WTC11 (cell line): ENCODE measurements at places on chromosomes 4 and X.

GRCh38 chr4:94531991-94532789 is 80.4 kb downstream of the PDLIM5 start:
- DNase-seq = no peak

GRCh38 chr4:56730097-56730496 is 49.0 kb upstream of the HOPX start:
- DNase-seq = no peak

GRCh38 chr4:101000496-101000895 is 346.8 kb downstream of the PPP3CA start:
- no peak for DNase-seq

- no peak for DNase-seq
Measured at GRCh38 chr4:88225232-88226105, 58.9 kb downstream of the PPM1K start.

DNA sequence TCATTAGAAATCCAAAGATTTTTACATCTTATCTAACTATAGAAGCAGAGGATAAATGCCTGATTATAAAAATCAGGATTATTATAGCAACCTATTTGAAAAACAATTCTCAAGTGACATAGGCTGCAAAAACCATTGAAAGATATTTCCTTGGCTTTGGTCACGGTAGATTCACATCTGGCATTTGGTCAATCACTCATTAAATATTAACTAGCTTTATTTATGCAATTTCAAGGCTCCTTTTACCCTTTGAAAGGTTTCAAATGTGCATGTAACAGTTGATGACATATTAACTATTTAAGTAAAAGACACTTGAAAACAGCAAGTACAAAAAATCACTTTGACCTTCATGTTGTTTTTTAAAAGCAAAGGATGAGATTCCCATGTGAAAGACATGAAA is 98.1 kb downstream of the MMRN1 start:
- DNase-seq = no peak

DNA sequence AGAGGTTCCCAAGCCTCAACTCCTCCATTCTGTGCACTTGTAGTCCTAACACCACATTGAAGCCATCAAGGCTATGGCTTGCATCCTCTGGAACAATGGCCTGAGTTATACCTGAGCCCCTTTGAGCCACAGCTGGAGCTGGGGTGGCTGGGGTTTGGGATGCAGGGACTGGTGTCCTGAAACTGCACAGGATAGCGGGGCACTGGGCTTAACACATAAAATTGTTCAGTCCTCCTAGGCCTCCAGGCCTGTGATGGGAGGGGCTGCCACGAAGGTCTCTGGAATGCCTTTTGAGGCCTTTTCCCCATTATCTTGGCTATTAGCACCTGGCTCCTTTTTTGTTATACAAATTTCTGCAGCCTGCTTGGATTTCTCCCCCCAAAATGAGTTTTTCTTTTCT is 35.5 kb downstream of the CFAP299 start:
- DNase-seq = no peak

DNA sequence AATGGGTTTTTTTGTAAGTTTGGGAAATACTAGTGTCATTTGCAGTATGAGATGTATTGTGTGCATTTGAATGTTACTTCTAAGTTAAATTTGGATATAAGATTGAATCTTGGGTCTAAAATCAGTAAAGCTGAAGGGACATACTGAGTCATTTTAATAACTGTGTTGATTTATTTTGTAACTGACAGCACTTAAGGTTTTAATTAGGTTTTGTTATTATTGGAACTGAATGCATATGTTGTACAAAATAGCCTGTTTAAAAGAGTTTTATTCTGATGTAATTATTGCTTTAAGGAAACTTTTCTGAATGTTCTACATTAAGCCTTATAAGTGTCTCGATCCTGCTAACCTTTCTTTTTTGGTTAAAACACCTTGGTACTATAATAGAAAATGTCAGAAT is 396.6 kb downstream of the MAPK10 start:
- no peak for DNase-seq

DNA sequence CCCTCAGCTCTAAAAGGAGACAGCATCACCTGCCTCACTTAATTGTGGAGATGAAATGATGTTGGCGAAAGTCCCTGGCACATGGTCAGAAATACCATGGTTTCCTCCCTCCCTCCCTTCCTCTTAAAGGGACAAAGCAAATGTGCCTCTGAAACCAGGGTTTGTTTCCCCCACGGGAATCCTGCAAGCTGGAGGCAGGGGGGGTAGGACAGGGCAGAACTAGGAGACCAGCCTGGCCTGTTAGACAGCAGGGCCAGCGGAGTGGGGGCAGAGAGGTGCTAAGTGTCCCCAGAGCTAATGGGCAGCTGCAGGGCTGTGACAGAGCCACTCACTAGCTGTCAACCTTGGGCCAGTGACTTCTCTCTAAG is 5.7 kb downstream of the RTL5 start:
- DNase-seq = no peak

DNA sequence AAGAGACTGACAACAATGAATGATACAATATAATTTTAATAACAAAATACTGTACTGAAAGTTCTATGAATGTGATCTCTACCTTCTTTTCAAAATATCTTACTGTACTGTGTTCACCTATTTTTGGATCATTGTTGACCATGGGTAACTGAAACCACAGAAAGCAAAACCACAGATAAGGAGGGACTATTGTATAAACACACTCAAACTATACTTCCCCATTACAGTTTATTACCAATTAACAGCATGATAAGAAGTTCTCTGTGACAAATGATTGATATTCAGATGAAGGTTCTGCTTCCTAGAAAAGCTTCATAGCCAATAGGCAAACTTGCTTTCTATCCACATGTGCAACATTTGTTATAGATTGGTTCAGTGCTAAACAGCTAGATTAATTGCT is 50.1 kb downstream of the GABRG1 start:
- no peak for DNase-seq

DNA sequence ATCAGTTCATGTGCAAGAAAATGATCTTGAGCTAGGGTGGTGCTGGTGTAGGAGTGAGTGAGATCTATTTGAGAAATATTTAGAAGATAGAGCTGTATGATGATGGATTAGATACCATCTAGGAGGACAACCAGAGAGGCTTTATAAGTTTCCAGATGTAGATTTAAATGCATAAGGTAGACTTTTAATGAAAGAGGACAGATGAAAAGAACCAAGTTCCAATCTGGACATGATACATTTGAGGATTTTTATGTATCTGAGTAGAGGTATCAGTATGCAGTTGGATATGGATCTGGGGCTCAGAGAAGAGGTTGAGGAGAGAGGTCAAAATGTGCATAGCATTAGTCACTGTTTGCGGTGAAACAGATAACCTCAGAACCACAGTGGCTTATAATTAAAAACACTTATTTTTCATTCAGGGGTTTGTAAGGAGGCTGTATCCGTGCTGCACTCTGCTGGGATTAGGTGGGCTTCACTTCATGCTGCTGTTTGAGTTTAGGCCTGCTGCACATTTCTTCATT is 348.7 kb downstream of the BMPR1B start:
- no peak for DNase-seq

GRCh38 chr4:20474119-20474518 is 222.4 kb downstream of the SLIT2 start:
- DNase-seq = no peak

DNA sequence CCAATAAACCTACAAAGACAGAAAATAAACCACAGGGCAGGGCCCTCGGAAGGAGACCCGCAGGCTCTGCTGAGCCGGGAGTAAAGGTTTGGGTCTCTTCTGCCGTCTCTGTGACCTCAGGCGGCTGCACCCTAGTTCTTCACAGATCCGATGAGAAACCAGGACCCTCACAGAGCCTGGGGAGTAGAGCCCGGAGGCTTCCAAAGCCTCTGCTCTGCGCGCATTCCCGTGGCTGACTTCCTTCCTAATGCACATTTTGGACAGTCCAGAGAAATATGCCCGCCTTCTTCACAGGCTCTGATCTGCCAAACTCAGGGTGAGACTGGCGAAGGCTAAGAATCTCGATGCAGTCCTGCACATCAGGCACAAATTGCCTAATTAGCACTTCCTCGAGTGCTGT is 245.5 kb downstream of the EVC2 start:
- DNase-seq = no peak

GRCh38 chr4:25901030-25901430 is 13.0 kb upstream of the SMIM20 start:
- no peak for DNase-seq

GRCh38 chr4:168923526-168924194 is 86.4 kb downstream of the CBR4 start:
- DNase-seq = peak; percentile 52

GRCh38 chr4:98919996-98920395 is 8.9 kb downstream of the EIF4E start:
- DNase-seq = no peak

DNA sequence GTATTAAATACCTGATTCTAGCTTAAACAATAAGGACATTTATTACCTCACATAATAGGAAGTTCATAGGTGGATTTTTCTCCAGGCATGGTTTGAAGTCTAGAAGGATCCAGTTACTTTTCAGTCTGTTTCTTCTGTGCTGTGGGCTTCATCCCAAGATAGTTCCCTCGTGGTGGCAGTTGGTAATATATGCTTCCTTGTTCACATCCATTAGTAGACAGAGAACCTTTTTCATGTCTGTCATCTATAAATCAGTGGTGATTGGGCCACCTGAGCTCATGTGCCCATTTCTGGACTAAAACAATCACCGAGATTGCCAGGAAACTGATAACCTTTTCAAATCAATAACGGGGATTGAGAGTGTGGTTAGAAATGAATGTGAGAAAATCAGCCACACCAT is 97.7 kb downstream of the KDM6A start:
- DNase-seq = no peak

GRCh38 chr4:132124624-132124974 is 1024.5 kb upstream of the PCDH10 start:
- no peak for DNase-seq

- DNase-seq = no peak
Measured at GRCh38 chr4:99998062-99998867, 48.2 kb upstream of the H2AZ1 start.

DNA sequence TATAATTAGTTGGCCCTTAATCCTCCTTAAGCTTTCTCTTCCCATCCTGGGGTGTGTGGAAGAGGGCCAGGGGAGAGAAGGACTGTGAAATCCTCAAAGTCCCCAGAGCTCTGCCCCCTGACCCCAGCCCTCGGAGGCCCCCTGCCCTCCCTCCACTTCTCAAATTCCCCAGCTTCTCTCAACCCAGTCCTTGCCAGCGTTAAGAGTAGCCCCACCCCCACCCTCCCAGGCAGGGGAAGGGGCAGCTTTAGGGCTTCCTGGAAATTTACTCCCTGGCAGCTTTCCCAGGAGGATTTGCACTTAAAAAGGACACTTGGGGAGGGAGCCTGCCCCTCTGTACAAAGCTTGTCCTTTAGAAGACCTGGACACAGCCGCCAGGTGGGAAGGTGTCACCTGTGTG is 11.8 kb upstream of the CD40LG start:
- DNase-seq = peak; percentile 40

- no peak for DNase-seq
Measured at GRCh38 chr4:122625156-122625555, 4.3 kb upstream of the IL21 start.

GRCh38 chr4:27350161-27350560 is 489.5 kb downstream of the STIM2 start:
- no peak for DNase-seq

GRCh38 chrX:39688576-39689375 is 409.0 kb downstream of the BCOR start:
- DNase-seq = peak; percentile 62

DNA sequence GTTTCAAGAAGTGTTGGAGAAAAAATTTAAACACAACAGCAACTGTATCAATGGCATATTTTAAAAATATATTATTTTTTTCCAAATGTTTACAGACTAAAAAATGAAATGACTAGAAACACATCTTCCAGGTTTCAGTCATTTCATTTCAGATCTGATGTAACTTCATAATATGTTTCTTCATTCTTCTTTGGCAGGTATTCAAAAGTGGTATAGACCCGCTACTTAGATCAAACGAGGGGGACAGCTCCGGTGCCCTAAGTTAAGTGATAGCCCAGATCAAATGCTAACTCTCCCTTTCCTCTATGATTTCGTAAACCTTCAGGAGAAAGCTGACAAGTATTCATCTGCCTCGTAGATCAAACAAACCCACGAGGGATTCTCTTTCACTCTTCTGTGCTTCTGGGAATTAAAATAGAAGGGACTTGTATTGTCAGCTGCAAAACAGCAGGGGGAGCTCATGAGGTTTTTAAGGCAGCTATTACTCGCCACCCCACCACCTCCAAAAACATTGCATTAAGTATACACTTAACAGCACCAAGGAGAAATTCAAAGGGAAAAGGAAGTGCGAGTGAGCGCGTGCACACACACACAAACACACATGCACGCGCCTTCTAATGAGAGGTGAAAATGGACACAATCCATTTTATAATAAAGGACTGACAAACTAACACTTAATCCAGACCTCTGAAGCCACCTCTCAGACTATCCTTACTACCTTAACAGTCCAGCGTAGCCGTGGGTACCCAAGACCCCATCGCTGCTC is 21.4 kb downstream of the HELT start:
- DNase-seq = no peak

GRCh38 chr4:186536285-186536684 is 19.1 kb downstream of the MTNR1A start:
- DNase-seq = peak; percentile 46

GRCh38 chr4:140529434-140529833 is 5.5 kb downstream of the ELMOD2 start:
- no peak for DNase-seq

DNA sequence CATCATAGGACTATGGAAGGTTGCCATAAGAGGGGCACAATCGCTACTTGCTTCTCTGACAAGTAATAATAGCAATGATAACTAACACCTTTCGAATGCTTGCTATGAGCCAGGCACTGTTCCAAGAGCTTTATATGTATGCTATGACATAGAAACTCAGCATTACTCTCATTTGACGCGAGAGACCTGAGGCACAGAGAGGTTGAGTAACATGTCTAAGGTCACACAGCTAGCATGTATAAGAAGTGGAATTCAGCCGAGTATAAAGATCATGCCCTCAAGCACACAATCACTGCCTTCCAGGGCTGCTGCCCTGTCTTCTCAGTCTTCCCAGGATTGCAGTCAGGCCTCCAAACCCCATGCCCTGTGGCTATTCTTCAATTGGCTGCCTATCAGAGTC is 19.5 kb downstream of the PJA1 start:
- no peak for DNase-seq

- DNase-seq = no peak
Measured at GRCh38 chr4:7506119-7506518, 71.4 kb upstream of the PSAPL1 start.

DNA sequence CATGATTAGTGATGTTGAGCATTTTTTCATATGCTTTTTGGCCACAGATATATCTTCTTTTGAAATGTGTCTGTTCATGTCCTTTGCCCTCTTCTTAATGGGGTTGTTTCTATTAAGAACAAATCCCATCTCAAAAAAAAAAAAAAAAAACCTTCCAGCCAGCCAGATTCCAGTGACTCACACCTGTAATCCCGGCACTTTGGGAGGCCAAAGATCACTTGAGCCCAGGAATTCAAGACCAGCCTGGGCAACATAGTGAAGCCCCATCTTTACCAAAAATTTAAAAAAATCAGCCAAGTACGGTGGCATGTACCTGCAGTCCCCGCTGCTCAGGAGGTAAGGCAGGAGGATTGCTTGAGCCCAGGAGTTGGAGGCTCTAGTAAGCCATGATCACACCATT is 5.1 kb downstream of the RAB33B start:
- DNase-seq = no peak

GRCh38 chr4:86326400-86326799 is 33.5 kb downstream of the MAPK10 start:
- no peak for DNase-seq
